B cell (primary cell): ENCODE measurements at places on chromosomes 3 and 15. TPM values are rescaled to one million over a fixed set of nuclear protein-coding genes. Genes with fewer than 3 reads are reported as not detected.

- DNase-seq = no peak
- H3K4me1 ChIP-seq = no peaks in the 10 kb centered on the region
- no peaks in the 10 kb centered on the region for H3K36me3 ChIP-seq
- no peak overlapping the region for H3K4me3 ChIP-seq
Measured at GRCh38 chr3:165624761-165625160, 212.5 kb downstream of the BCHE start.

The UACA gene
- total RNA-seq = 1.8 and 2.7 TPM in 2 replicates

DNA sequence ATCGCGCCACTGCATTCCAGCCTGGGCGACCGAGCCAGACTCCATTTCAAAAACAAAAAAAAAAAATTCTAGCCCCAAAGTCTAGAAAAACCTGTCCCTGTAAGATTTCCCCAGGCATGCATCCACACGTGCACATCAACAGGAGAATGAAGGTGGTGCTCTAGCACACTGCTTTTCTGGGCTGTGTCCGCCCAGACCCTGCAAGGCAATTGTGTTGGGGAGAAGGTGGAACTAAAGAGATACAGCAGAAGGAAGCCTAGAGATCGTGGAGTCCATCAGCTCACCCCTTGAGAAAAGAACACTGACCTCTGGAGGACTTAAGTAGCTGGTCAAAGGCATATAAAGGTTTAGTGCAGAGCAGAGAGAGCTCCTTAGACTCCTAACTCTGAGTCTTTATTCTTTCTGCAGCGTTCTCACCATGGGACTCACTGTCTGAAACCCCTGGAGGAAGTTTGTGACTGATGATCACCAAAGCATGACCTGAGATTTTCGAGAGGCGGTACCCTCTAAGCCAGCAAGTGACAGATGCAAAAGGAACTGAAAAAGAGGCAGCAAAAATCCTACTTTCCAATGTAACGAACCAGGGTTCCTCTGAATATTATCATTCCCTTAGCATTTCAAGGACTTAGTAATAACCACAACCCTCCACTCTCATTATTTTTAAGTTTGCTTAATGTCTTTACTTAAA is 179.8 kb downstream of the MEX3B start:
- H3K4me1 ChIP-seq = peaks cover 29% of the 10 kb centered on the region
- no peaks in the 10 kb centered on the region for H3K36me3 ChIP-seq
- no peaks in the 10 kb centered on the region for H3K27me3 ChIP-seq
- no peak overlapping the region for H3K4me3 ChIP-seq

- H3K36me3 ChIP-seq = no peaks in the 10 kb centered on the region
- H3K4me3 ChIP-seq = no peak overlapping the region
- no peak for DNase-seq
- H3K27me3 ChIP-seq = no peaks in the 10 kb centered on the region
Measured at GRCh38 chr3:65778968-65779367, 259.8 kb downstream of the MAGI1 start.

- no peaks in the 10 kb centered on the region for H3K27me3 ChIP-seq
- no peaks in the 10 kb centered on the region for H3K4me1 ChIP-seq
- no peaks in the 10 kb centered on the region for H3K36me3 ChIP-seq
- H3K4me3 ChIP-seq = no peak overlapping the region
- no peak overlapping the region for H3K27ac ChIP-seq
- DNase-seq = peak; percentile 38
Measured at GRCh38 chr3:188664795-188665194, 507.0 kb upstream of the TPRG1 start.

The CYP1A2 gene
- not detected in 2 replicates for total RNA-seq

The FANCD2OS gene
- total RNA-seq = not detected in 2 replicates

The NEK11 gene
- total RNA-seq = 5.7 and 7.7 TPM in 2 replicates

- no peaks in the 10 kb centered on the region for H3K27me3 ChIP-seq
- no peak overlapping the region for H3K4me3 ChIP-seq
Measured at GRCh38 chr15:40680151-40680550, 14.8 kb upstream of the RAD51 start.

DNA sequence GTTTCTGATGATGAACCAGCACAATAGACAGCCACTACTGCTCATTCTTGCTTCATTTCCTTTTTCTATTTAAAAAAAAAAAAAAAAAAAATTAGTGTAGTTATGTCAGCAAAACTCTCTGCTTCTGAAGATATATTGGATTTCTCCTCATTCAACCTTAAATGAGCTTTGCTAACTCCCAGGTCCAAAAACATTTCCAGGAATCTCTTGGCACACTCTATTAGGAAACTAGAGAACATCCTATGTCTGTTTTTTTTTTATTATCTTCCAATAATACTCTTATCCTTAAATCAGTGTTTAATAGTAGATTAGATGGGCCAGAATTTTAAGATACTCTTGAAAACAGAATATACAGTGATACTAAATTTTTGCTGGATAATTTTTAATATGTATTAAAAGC is 398.0 kb downstream of the NAALADL2 start:
- H3K36me3 ChIP-seq = no peaks in the 10 kb centered on the region
- H3K27ac ChIP-seq = no peak overlapping the region
- no peak for DNase-seq
- H3K27me3 ChIP-seq = no peaks in the 10 kb centered on the region
- no peak overlapping the region for H3K4me3 ChIP-seq
- no peaks in the 10 kb centered on the region for H3K4me1 ChIP-seq

DNA sequence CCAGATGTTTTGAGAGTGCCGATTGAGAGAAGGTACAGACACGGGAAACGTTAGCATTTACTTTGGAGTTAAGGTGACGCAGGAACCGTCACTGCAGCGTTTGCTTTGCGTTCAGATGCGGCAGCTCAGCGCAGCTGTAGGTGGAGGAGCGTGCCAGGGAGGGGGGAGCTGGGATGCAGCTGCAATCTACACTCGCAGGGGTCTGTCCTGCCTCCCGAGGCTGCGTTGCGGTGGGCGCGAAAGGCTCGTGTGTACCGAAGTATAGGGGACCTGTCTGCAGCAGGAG is 425 bp upstream of the FYTTD1 start:
- peaks cover 26% of the 10 kb centered on the region for H3K4me1 ChIP-seq
- no peak for DNase-seq
- no peaks in the 10 kb centered on the region for H3K27me3 ChIP-seq
- H3K4me3 ChIP-seq = peak overlapping the region; percentile 76
- H3K36me3 ChIP-seq = no peaks in the 10 kb centered on the region

DNA sequence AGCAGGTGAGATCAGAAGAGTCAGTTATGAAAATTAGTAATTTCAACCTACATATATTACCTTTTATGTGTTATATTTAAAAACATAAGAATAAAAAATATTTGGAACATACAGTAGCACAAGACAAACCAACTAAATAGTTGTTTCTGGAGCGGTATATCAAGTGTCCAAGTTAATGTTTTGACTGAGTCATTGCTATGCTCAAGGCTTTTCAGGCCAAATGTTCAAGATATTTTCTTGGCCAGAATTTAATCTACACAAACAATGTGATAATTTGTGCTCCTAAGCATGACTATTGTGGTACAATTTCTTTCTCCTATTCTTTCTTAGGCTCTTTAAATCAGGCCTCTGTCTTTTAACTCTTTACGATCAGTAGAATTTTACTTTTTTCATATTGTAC is 412.4 kb downstream of the RAP2B start:
- no peaks in the 10 kb centered on the region for H3K4me1 ChIP-seq
- H3K27me3 ChIP-seq = no peaks in the 10 kb centered on the region
- no peak overlapping the region for H3K27ac ChIP-seq
- H3K4me3 ChIP-seq = no peak overlapping the region

DNA sequence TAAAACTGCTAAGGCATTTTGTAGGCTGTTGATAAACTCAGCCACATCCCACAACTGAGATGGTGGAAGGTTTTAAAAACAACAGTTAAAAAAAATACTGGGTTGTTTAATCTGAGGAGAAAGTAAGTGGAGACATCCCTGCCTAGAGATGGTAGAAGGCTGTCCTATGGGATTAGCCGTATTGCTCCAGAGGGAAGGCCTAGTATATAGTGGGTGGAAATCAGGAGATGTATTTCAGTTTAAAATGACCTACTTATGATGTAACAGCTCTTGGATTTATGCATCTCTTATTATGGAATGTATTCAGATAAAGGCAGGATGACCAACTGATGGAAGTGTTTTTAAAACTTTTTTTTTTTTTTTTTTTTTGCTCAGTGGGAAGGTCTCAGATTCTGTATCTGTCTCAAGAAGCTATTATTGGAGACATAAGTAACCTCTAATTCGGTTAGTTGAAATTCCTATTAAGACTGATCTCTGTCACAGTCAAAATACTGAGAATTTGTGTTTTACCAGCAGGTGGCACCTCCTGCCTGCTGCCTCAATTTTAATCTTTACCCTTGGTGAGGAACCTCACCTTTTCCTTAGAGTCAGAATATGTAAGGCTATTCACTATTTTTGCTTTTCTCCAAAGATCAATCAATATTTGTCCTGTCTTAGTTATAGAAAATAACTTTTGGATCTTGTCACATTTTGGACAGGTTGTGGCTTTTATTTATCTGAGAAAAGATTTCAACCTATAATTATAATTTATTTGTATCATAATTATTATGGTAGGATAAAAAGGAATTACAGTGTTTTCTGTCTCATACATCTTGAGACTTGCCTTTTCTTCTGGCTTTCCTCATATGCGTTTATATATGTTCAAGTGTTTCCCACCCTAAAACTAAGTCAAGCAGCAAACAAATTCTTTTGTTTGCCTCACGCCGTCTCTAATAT is 63.0 kb downstream of the VPS8 start:
- no peak overlapping the region for H3K27ac ChIP-seq
- H3K27me3 ChIP-seq = no peaks in the 10 kb centered on the region
- no peak overlapping the region for H3K4me3 ChIP-seq
- no peaks in the 10 kb centered on the region for H3K4me1 ChIP-seq
- H3K36me3 ChIP-seq = peaks cover 28% of the 10 kb centered on the region

GRCh38 chr3:175153595-175153994 is 294.5 kb downstream of the NAALADL2 start:
- H3K4me3 ChIP-seq = no peak overlapping the region
- no peaks in the 10 kb centered on the region for H3K36me3 ChIP-seq
- DNase-seq = no peak
- H3K27ac ChIP-seq = no peak overlapping the region

The ACSBG1 gene
- 0.07 TPM in 1 of 2 replicates, not detected in the other for total RNA-seq

DNA sequence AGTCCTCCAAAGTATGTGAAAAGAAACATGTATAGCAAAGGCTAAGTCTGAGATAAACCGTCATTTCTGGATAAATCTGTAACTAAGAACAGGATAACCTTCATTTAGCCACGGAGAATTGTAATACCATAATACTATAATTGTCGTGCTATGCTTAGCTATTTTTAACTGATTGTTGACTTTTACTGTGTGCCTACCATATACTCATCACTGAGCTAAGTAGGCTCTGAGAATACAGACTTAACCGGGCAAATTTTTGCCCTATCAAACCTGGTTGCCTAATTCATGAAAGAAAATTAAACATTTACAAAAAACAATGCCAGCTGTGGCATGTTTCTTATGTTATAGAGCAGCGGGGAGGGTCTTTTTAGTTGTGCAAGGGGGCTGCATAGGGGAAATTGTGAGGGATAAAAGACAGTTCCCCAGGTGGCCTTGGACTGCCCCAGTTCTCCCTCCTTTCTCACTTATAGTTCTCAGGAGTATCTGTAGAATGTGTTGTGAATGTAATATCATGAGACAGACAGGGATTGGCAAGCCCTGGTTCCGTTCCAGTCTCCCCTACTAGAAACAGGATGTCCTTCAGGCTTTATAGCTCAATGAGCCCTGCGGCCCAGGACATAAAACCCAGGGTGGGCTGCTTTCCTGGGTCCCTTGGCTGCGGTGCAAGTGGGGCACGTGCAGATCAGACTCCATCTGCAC is 318.5 kb downstream of the GBE1 start:
- H3K36me3 ChIP-seq = no peaks in the 10 kb centered on the region
- H3K4me1 ChIP-seq = no peaks in the 10 kb centered on the region
- no peak overlapping the region for H3K27ac ChIP-seq

The ZNF710 gene
- total RNA-seq = 38.7 and 41.7 TPM in 2 replicates

DNA sequence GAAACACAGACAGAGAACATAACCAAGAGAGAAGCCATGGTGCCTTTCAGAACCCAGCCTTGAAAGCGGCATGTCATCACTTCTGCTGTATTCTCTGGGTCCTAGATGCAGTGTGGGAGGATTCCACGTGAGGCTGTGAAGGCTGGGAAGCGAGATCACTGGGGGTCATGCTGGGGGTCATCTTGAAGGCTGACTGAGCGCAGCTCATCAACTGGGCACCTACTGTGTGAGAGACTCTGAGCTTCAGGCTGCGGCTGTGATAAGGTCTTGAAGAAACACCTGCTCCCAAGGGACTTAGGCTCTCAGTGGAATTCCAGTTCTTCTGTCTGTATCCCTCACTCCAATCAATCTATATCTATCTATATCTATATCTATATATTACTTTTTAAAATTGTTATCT is 91.8 kb upstream of the KLF13 start:
- DNase-seq = no peak
- H3K4me1 ChIP-seq = peaks cover 36% of the 10 kb centered on the region
- no peaks in the 10 kb centered on the region for H3K36me3 ChIP-seq
- H3K4me3 ChIP-seq = no peak overlapping the region
- H3K27ac ChIP-seq = no peak overlapping the region

DNA sequence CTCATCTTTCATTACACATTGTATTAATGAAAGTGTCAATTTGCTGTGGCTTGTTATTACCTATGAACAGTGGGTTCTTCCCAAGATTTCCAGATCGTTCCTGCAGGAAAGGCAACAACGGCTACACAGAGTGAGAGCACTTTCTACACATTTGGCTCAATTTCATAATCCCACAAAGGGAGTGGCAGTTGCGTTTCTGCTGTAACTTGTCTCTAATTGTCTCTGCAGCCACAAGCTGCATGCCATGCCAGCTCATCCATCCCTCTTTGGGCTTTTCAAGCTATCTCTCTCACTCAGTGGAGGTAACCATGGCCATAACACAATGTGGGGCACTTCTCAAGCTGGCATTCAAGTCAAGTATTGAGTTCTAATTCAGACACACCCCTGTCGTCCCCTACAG is 27.7 kb upstream of the CPNE4 start:
- DNase-seq = no peak
- no peak overlapping the region for H3K27ac ChIP-seq
- no peaks in the 10 kb centered on the region for H3K4me1 ChIP-seq

GRCh38 chr3:57796261-57796660 is 40.2 kb downstream of the SLMAP start:
- no peaks in the 10 kb centered on the region for H3K27me3 ChIP-seq
- no peak overlapping the region for H3K27ac ChIP-seq
- H3K36me3 ChIP-seq = peaks cover 1% of the 10 kb centered on the region
- no peak overlapping the region for H3K4me3 ChIP-seq

DNA sequence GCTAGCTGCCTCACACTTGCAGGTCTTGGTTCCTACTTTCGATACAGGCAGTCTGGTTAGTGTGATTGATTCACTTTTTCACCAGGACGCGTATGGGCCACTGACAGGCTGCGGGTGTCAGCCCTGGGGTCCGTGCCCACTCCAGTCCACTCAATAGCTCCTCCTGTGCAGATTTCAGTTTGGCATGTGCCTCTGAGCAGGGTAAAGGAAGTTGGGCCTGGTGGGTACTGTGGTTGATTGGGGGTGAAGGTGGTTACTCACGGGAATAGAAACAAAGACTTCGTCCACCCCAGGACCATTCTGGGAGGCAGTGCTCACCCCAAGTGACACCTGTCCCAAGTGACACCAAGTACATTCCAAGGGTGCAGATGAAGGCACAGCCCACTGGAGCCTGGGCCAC is 62.3 kb downstream of the EPHB1 start:
- peaks cover 21% of the 10 kb centered on the region for H3K4me1 ChIP-seq
- H3K4me3 ChIP-seq = no peak overlapping the region
- no peak for DNase-seq
- H3K27ac ChIP-seq = no peak overlapping the region
- no peaks in the 10 kb centered on the region for H3K36me3 ChIP-seq

The NEDD4 gene
- total RNA-seq = 1.6 and 2.3 TPM in 2 replicates
